ENCODE measurements at places on chromosomes 1 and 21.

GRCh38 chr1:205275916-205276688 lies 45.4 kb downstream of the NUAK2 start:
- DNase-seq = no peak

DNA sequence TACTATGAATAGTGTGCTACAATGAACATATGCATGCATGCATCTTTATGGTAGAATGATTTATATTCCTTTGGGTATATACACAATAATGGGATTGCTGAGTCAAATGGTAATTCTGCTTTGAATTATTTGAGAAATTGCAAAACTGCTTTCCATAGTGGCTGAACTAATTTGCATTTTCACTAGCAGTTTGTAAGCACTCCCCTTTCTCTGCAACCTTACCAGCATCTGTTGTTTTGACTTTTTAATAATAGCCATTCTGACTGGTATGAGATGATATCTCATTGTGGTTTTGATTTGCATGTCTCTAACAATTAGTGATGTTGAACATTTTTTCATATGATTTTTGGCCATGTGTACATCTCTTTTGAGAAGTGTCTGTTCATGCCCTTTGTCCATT lies 24.0 kb upstream of the DIRAS3 start:
- no peak for DNase-seq

- DNase-seq = no peak
Measured at GRCh38 chr21:35905096-35905962, 155.0 kb downstream of the SETD4 start.

- DNase-seq = no peak
Measured at GRCh38 chr1:156073110-156073687, 9.1 kb downstream of the MEX3A start.

DNA sequence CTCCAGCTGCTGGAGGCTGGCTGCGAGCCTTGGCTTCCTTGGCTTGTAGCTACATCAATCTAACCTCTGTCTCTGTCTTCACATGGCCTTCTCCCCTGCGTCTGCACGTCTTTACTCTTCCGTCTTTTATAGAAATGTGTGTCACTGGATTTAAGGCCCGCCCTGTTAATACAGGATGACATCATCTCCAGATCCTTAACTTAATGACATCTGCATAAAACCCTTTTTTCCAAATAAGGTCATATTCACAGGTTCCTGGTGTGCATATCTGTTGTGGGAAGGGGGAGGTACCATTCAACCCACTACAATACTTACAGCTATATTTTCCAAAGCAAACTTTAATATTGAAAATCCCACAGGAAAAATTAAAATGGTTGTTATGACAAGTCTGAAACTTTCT lies 165.3 kb upstream of the FOXD3 start:
- DNase-seq = no peak

DNA sequence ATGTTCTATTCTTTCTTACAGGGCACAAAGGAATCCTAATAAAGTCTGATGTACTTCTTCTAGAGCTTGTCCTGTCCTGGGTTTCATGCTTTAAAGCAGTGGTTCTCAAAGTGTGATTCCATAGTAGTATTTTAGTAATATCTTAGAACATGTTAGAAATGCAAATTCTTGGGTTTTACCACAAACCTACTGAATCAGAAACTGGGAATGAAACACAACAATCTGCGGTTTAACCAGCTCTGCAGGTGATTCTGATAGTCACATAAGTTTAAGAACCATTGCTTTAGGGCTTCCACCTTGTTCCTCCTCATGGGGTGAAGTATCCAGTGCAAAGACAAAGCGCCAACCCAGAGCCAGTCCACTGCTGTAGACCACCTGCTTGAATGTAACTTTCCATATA lies 41.1 kb downstream of the NGF start:
- no peak for DNase-seq

GRCh38 chr21:15138490-15138889 lies 73.7 kb upstream of the NRIP1 start:
- no peak for DNase-seq

DNA sequence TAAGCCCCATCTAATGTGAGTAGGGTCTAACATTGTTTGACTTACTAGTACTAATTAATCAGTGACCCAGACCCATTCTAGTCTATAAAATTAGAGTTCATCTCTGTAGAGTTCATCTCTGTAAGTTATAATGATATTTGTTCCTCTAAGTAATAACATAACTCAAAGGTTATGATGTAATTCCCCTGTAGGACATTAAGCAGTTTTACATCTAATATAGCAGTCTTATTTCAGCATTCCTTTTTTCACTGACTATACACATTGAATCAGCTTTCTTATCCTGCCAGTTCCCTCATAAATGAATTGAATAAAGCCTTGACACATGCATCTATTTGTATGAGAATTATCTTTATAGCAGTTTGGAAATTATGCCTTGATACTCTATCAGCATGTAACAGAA lies 90.9 kb downstream of the SH3GLB1 start:
- no peak for DNase-seq

- DNase-seq = peak; percentile 21
Measured at GRCh38 chr1:30654188-30654587, 69.2 kb downstream of the MATN1 start.

- DNase-seq = peak; percentile 63
Measured at GRCh38 chr1:206634365-206635079, 814 bp upstream of the DYRK3 start.

DNA sequence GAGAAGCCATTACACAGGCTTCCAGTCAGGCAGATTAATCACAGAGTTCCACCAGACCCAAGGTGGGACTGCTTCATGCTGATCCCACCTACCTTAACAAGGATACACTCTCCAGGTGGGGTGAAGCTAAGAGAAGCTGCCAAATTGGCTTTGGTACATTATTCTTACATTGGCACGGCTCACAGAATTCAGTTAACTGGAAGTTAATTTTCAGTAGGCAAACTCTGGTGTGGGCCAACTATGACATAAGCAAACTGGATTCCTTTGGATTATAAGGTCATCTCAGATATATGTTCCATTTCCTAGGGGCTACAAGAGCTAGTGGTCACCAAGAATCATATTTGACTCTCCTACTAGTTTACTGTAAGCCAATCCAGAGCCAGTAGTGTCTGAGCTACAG lies 448.8 kb upstream of the BEND5 start:
- DNase-seq = no peak

GRCh38 chr1:167328306-167328815 lies 107.7 kb downstream of the POU2F1 start:
- no peak for DNase-seq

- DNase-seq = no peak
Measured at GRCh38 chr1:1187938-1188337, 14.3 kb downstream of the TTLL10 start.
